ENCODE measurements at places on chromosomes 12 and 14. TPM values are rescaled to one million over a fixed set of nuclear protein-coding genes. Genes with fewer than 3 reads are reported as not detected.

CDCA4 gene
- total RNA-seq, result 49.8 TPM

NUDT14 gene
- total RNA-seq, result 43.8 TPM

TRHDE gene
- 0.14 TPM for total RNA-seq

KRT82 gene
- not detected for total RNA-seq

TAC3 gene
- not detected for total RNA-seq

LRTM2 gene
- total RNA-seq, result 0.05 TPM

C1R gene
- total RNA-seq, result 41.1 TPM

SYT10 gene
- not detected for total RNA-seq

CELA1 gene
- total RNA-seq, result not detected

KCNA5 gene
- total RNA-seq, result not detected

NGB gene
- not detected for total RNA-seq

SERPINA3 gene
- total RNA-seq, result 10.6 TPM

ADAM21 gene
- 0.05 TPM for total RNA-seq

CD4 gene
- total RNA-seq, result not detected

AJUBA gene
- total RNA-seq, result 32.6 TPM

KRT3 gene
- 0.08 TPM for total RNA-seq

KLRD1 gene
- not detected for total RNA-seq

TRPV4 gene
- total RNA-seq, result 0.09 TPM

WIF1 gene
- not detected for total RNA-seq

RASSF9 gene
- total RNA-seq, result 0.94 TPM

KCNK13 gene
- total RNA-seq, result 0.17 TPM

ALDH1L2 gene
- 3.4 TPM for total RNA-seq
